ENCODE measurements at places on chromosomes 2 and 18. TPM values are rescaled to one million over a fixed set of nuclear protein-coding genes. Genes with fewer than 3 reads are reported as not detected.
A peak's percentile ranks its signal among the peaks of the same experiment; 100 is the strongest.

IL36RN gene
- not detected for total RNA-seq

CYP1B1 gene
- 9.4 TPM for total RNA-seq

MYO3B gene
- 3.5 TPM for total RNA-seq

MROH2A gene
- total RNA-seq: not detected

NIF3L1 gene
- 35.0 TPM for total RNA-seq

ATP5MC3 gene
- 296 TPM for total RNA-seq

CSRNP3 gene
- total RNA-seq: 13.6 TPM

SERPINB8 gene
- 1.2 TPM for total RNA-seq

MAIP1 gene
- total RNA-seq: 23.7 TPM

TMEM163 gene
- total RNA-seq: 0.20 TPM

DNA sequence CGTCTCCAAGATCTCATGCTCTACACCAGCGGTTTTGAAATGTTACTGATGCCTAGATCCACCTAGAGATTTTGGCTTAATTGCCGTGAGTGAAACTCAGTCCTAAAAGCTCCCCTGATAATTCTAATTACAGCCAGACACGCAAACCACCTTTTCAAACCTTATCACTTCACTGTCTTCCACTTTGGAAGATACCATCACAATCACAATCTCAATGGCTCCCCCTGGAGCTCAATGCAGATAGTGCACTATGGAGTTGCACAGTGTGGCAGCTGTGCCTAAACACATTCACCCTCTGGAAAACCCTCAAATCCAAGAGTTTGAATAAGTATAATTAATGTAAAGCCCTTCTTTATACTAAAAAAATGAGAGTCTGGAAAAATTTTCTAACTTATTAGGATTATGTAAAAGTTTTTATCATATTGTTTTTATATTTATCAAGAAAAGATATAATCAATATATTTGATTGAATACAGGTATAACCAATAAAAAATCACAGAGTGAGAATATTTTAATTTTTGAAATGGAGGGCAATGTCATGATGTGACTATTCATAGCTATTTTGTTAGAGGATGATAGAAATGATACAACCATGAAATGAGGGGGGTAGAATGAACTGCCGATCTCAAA is 102.9 kb upstream of the SLC8A1 start:
- peak; percentile 94 for DNase-seq

GRCh38 chr18:77056344-77057005 is 76.1 kb downstream of the MBP start:
- peak; percentile 87 for DNase-seq

- DNase-seq: no peak
Measured at GRCh38 chr2:170229744-170230143, 51.8 kb downstream of the MYO3B start.

- DNase-seq: no peak
Measured at GRCh38 chr2:67446491-67446911, 49.4 kb downstream of the ETAA1 start.

GRCh38 chr2:40642237-40642636 is 190.3 kb upstream of the SLC8A1 start:
- no peak for DNase-seq

- DNase-seq: peak; percentile 26
Measured at GRCh38 chr2:239920693-239921365, 104.3 kb downstream of the NDUFA10 start.

DNA sequence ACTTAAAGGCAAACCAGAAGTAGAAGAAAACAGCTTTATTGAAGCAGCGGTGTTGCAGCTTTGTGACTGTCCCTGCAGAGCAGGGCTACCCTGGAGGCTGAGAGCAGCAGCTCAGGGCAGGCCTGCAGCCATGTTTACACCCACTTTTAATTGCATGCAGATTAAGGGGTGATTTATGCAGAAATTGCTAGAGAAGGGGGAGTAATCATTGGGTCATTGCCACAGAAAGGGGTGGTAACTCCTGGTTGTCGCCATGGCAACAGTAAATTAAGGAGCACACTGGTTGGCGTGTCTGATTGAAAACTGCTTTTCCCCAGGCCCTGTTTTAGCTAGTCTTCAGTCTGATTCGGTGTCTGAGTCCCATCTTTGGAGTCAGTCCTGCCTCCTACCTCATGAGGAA is 195.4 kb upstream of the HDAC4 start:
- DNase-seq: peak; percentile 31

GRCh38 chr2:237171396-237171795 is 85.7 kb downstream of the COPS8 start:
- DNase-seq: no peak

GRCh38 chr2:37427241-37427640 is 82.8 kb downstream of the QPCT start:
- DNase-seq: no peak

DNA sequence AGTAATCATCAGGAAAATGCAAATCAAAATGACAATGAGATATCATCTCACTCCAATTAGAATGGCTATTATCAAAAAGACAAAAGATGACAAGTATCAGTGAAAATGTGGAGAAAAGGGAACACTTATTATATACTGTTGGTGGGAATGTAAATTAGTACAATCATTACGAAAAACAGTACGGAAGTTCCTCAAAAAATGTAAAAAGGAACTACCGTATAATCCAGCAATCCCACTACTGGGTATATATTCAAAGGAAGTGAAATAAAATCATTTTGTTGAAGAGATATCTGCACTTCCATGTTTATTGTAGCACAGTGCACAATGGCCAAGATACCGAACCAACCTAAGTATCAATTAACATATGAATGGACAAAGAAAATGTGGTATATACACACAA is 52.4 kb upstream of the TEX51 start:
- no peak for DNase-seq

DNA sequence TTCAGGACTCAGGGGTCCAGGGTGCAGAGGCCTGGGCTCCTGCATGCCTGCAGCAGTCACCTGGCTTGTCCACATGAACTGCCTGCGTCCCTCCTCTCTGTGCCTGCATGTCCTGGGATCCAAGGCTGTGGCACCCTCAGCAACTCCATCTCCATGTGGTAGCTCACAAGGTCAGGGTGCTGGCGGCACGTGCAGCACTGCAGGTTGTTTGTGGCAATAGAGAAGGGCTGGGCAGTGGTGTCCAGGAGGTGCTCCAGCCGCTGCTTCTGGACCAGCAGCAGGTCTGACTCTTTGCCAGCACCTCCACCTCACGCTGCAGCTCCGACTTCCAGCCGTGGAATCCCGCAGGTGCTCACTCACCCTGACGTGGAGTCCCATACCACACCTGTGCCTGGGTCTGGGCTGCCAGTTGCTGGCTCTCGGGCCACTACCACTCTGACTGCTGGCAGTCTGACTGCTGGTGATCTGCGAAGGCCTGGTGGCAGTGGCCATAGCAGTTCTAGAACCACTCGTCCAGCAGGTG is 28.8 kb upstream of the IMP4 start:
- no peak for DNase-seq

- no peak for DNase-seq
Measured at GRCh38 chr2:24870440-24870839, 49.6 kb downstream of the ADCY3 start.

- no peak for DNase-seq
Measured at GRCh38 chr2:121363632-121364420, 78.8 kb upstream of the TFCP2L1 start.

GRCh38 chr2:189880832-189881492 is 96.7 kb downstream of the PMS1 start:
- no peak for DNase-seq

GRCh38 chr18:79942211-79942610 is 9.2 kb downstream of the SLC66A2 start:
- DNase-seq: peak; percentile 19

DNA sequence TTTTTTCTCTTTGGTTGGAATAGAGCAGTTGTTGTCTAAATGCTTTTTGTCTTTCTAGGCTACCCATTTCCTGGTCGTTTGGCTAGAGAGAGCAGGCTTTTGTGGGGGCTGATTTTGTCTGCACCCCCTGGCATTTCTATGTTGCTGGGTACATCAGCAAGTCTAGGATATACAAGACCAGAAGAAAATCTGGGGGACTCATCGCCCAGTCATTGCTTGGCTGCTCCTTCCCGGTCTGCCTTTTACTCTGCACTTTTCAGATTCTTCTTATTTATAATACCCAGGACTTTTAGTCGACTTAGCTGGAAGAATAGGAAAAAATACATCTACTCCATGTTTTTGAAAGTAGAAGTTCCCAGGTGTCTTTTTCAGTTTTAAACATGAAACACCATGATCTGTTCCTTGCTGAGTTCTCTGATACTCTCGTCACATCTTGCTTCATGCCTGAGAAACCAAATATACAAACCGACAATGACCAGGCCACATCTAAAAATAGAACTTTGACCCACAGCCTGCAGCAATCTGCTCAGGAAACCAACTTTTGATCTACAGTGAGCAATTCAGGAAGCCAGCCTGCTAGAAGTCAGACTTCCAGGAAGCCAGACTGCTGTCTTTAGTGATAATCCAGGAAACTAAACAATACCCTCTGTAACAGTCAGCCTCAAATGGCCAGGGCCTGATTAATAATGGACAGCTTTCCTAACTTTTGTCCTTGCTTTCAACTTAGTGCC is 163.8 kb upstream of the MEX3C start:
- no peak for DNase-seq

GRCh38 chr2:1814616-1815015 is 70.3 kb upstream of the PXDN start:
- DNase-seq: no peak

DNA sequence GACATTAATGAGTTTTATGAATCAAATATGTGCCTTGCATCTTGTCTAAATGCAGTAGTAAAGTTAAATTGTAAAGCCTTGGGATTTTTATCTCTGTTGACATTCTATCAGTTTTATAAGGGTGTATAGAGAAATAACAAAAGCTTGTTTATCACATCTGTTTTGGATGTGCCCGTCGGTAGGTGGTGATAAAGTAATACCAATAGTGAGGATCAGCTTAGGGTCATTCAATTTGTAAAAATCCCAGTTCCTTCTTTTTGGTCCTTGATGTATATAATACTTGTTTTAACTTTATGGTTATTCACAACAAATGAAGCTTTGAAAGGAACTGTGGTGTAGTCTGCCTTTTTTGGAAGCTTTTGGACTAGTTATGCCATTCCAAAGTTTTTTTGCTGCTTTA is 12.6 kb downstream of the UBE2E3 start:
- no peak for DNase-seq

GRCh38 chr2:76998152-76998551 is 524.0 kb downstream of the LRRTM4 start:
- DNase-seq: no peak

DNA sequence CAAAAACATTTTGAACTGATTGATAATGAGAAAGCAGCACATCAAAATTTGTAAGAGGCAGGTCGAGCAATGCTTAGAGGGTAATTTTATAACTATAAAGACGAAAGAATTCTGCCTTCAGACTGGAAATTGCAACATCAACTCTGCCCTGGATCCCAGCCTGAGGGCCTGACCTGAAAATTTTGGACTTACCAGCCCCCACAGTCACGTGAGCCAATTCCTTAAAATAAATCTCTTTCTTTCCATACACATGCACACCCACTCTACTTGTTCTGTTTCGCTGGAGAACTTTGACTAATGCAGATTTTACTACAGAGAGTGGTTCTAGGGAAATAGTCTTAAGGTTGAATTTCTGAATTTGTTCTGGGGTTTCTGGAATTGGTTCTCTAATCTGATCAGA is 14.6 kb upstream of the ACOXL start:
- DNase-seq: no peak

DNA sequence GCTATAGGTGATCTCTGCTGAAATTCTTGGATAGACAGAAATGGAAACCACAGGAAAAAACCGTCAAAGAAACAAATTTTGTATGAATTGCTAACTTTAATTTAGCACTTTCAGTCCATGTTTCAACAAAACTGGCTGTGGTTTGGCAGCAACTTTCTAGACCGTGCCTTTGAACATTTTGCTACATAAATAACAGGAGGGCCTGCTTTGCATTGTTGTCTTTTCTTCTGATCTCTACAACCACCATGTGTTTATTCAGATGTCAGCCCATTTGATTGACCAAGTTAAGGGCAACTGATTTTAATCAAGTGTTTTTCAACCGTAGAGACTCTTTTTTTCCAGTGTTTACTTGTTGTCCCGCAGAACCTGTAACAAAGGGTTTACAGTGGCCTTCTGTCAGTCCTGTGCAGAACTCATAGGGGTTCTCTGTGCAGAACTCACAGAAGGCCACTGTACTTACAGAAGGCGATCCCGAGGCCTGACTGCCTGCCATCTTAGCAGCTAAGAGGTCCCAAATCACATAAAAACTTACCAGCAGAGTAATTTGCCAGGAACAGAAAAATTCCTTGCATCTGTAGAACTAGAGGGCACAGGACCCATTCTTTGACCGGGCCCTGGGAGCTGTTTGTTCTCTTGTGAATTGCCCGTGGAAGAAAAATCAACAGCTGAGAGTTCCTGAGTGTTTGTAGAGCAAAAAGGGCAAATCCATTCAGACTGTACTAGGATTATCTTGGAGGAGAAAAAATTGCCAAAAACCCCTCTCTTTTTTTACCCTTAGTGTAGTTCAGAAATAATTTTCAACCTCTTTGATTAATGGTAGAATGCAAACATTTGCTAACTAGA is 120.6 kb downstream of the PRKRA start:
- no peak for DNase-seq

- DNase-seq: no peak
Measured at GRCh38 chr2:72004201-72004915, 143.3 kb downstream of the CYP26B1 start.

- no peak for DNase-seq
Measured at GRCh38 chr18:79485788-79486355, 90.1 kb downstream of the NFATC1 start.

DNA sequence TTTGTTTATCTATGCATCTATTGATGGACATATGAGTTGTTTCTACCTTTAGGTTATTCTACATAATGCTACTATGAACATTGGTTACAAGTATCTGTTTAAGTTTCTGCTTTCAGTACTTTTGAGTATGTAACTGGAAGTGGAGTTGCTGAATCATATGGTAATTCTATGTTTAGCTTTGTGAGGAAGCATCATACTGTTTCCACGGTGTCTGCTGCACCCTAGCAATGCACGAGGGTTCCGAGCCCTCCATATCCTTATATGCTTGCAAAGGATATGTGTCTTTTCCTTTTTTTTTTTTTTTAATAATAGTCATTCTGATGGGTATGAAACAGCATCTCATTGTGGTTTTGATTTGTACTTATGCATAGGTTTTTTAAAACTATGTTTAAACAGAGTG is 83.7 kb downstream of the FMNL2 start:
- DNase-seq: no peak

DNA sequence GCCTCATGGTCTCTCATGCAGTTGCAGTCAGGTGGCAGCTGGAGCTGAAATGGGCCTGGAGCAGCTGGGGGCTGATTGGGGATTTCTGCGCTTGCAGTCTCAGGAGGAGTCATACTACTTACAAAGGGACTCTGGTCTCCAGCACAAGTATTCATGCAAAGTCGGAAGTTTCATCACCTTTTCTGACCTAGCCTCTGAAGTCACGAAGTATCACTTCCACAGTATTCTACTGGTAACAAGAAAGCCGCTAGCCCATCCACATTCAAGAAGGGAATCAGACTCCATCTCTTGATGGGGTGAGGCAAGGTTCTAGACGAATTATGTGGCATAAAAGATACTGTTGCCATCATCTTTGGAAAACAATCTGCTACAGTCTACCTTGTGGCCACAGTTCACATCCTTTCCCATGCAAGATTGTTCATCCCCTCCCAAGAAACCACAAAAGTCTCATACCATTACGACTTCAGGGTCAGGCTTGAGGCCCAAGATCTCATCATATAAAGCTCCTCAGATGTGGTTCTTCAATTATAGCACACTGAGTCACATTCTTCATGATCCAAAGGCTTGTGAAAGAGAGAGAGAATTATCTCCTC is 95.3 kb downstream of the SMC6 start:
- no peak for DNase-seq

Data from endodermal cell (in vitro differentiated cells).